ENCODE measurements at places on chromosomes 11 and 22.

- DNase-seq = no peak
Observed at GRCh38 chr22:17190702-17191101, 28.5 kb downstream of the ADA2 start.

DNA sequence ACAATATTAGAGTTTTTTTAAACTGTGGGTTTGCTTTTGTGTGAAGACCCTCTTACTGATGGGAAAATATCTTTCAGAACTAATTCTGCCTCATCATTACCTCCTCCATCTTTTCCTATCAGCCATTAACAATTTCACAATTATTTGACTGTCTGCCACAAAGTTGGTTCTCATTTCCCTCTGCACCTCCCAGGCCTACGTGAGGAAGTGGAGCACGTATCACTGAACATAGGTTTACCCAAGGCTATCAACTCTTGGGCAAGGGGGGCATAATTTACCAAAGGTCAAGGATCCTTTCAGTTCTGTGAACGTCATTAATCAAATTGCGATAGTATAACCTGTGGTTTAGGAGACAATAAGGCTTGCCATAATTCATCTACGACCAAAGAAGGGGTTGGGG is 60.0 kb downstream of the LIF start:
- no peak for DNase-seq

GRCh38 chr11:46386005-46386578 is 4.6 kb downstream of the MDK start:
- no peak for DNase-seq

DNA sequence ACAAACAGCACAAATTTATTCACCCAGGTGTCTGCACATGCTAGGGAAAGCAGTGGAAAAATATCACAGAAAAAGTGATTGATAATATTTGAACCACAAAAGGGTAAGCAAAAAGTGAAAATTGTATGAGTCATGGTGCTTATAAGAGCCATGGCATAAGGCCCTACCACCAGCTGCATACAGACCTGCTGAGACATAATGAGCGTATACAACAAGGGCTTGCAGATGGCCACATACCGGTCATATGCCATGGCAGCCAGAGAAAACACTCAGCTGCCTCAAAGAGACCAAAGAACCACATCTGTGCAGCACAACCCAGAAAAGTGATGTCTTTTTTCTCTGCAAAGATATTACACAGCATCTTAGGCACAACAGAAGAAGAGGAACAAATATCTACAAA is 71.4 kb upstream of the OR9G4 start:
- DNase-seq = no peak

DNA sequence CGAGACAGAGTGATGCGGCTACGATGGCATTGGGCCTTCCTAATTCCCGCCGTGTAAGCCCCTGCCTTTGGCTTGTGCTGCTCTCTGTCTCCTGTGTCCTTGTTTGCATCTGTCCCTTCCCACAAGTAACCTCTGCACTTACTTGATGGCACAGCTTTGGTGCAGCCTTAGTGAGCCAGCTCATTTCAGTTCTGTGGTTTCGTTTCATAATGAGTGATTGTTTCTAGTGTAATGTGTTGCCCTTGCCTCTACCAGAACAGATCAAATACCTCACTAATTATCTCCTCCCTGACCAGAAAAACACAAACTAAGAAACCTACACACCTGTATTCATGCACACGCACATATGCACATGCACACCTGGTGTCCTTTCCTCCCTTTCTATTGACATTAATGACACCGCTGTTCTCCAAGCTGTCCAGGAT is 58.8 kb downstream of the GRK3 start:
- no peak for DNase-seq

- no peak for DNase-seq
Observed at GRCh38 chr11:116696381-116696941, 76.3 kb downstream of the BUD13 start.

GRCh38 chr11:63020671-63021291 is 5.1 kb upstream of the SLC22A8 start:
- no peak for DNase-seq
